ENCODE measurements at places on chromosomes 1 and 21.

- DNase-seq: no peak
Measured at GRCh38 chr1:89310505-89310904, 37.8 kb upstream of the GBP5 start.

DNA sequence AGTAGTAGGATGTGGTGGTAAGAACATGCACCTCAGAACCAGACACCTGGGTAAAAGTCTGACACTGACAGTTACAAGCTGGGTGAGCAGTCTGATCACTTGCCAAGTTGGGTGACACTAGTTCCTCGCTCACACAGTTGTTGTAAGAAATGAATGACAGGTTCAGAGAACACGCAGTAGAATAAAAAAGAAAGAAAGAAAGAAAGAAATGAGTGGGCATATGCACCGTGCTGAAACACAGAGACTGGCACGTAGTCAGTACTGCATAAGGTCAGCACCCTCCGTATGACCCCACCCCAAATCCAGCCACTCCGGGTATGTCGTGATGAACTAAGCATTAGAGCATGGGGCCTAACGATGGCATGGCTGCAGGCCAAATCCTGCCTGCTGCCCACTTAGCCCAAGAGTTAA, 90.6 kb downstream of the GLUL start:
- no peak for DNase-seq

GRCh38 chr1:85277802-85278201, 1.4 kb upstream of the BCL10 start:
- DNase-seq: no peak

GRCh38 chr1:104163912-104164476, 414.3 kb downstream of the AMY1C start:
- no peak for DNase-seq

DNA sequence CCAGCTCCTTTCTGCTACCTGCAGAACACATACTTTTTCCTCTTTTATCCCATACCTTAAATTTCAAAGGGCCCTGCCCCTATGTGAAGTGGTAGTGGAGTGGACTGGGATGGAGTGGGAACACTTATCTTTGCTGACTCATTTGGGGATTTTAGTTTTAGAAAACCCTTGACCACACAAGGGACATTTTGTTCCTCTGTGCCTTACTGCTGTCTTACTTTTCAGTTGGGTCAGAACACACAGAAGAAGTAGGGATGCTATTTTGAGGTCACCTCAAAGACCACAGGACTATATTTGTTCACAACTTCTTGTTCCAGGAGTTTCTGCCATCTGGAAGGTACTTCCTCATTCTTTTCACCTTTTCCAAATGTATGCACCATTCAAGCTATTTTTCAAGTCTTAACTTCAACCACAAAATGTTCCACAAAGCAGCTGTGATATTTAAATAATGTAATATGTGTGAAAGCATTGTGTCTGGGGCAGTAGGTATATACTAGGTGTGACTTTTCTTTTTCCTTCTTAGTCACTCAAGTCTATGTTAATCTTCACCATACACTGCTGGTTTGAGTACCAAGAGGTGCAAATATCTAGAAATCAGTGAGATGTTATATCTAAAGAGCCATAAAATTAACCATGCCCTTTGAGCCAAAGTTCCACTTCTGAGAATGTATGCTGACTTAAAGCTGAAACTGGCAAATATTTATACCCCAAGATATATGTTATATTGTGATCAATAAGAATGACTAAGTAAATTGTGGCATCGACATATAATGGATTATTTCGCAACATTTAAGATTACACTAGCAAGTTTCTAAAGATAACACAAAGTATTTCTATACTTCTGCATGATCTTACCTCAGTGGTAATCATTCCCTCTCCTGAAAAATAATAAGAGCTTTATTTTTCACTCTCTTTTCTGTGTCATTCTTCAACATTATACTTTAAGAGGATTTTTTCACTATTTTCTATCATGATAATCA, 308.5 kb downstream of the MRPL39 start:
- DNase-seq: no peak

Measured in stimulated activated CD4-positive, alpha-beta T cell treated with anti-CD3 and anti-CD28 coated beads, Interleukin-1b, Interleukin-23, amount 100 ng/mL, for 1 hour (primary cell).